ENCODE measurements at places on chromosomes 11 and 22.

DNA sequence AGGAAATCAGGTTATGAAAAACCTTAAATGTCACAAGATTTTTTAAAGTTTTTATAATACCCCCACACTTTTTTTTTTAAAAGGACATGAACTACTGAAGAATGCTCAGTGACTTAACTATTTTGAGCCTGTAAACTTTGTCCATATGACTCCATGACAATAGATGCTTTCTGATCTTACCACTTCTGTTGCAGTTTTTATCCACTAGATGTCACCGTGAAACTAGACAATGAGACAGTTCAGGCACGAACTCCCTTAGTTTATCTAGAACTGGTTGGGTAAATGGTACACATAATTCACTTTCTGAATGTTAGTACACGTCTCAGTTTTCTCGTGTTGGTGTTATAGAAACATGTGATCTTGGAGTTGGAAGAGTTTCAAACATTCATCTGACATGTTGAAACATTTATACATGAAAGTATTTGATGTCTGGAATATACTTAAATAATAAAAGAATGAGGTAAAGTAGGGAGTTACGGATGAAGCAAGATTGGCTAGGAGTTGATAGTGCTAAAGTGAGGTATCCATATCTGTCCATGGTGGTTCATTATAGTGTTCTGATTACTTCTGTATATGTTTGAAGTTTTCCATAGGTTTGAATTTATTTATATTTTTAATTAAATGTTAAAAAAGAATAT lies 8.1 kb downstream of the CCDC15 start:
- peak; percentile 80 for DNase-seq

DNA sequence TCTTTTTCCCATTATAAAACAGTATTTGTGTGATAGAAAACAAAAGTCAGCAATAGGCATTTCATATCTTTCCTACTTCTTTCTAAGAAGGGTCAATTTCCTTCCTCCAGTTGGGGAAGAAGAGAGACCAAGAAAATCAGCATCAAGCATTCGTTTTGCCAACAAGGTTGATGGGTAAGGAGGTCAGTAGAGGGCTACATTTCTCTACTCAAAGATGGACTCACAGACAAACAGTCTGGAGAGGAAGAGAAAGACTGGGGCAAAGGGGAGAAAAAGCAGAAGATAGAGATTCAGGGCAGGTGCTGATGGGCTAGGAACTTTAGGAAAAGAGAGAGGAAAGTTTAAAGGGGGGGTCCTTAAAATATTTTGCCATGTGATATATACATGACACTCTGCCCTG lies 8.6 kb upstream of the MTNR1B start:
- no peak for DNase-seq

GRCh38 chr11:106021181-106021966 lies 666 bp downstream of the MSANTD4 start:
- no peak for DNase-seq

DNA sequence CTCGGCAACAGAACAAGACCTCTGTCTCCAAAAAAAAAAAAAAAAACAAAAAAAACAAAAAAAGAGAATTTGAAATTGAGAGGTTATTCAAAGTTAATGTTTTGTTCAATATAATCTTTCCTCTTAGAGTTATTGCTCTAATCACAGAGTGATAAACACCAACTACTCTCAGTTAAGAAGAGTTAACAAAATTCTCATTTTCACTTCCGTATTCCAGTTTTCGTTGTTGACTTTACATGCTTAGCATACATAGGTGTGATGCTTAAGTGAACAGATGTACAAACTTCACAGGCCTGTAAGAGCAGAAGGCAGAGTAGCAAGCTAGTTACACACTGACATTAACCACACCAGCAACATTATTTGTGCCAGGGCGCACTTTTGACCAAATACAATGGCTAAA lies 12.3 kb downstream of the EIF4ENIF1 start:
- no peak for DNase-seq

GRCh38 chr22:36946421-36947158 lies 33.2 kb downstream of the CSF2RB start:
- DNase-seq: no peak

- DNase-seq: peak; percentile 61
Measured at GRCh38 chr11:114036147-114036811, 23.2 kb upstream of the ZBTB16 start.

- DNase-seq: no peak
Measured at GRCh38 chr22:40504285-40505249, 132.0 kb downstream of the MRTFA start.

DNA sequence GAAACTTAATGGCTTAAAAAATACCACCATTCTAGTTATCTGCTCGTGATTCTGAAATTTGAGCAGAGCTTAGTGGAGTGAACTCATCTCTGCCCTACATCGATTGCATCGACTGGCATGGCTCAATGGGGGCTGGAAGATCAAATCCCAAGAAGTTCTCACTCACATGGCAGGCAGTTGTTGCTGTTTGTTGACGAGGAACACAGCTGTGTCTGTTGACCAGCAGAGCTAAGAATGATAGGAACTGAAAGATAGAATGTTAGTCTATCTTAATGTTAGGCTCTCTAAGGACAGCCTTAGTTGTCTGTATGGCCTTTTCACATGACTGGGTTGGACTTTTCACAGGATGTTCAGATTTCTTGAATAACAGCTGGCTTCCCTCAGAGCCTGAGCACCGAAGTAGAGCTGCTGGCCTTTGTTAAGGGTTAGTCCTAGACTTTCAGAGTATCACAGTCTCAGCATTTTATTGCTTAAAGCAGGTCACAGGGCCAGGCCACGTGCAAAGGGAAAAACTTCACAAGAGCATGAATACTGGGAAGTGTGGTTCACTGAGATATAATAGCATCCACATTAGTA lies 31.6 kb upstream of the IZUMO1R start:
- no peak for DNase-seq

- DNase-seq: no peak
Measured at GRCh38 chr11:121575250-121575962, 122.6 kb upstream of the SORL1-AS1 start.

GRCh38 chr11:12260731-12261521 lies 116.4 kb upstream of the PARVA start:
- DNase-seq: no peak

DNA sequence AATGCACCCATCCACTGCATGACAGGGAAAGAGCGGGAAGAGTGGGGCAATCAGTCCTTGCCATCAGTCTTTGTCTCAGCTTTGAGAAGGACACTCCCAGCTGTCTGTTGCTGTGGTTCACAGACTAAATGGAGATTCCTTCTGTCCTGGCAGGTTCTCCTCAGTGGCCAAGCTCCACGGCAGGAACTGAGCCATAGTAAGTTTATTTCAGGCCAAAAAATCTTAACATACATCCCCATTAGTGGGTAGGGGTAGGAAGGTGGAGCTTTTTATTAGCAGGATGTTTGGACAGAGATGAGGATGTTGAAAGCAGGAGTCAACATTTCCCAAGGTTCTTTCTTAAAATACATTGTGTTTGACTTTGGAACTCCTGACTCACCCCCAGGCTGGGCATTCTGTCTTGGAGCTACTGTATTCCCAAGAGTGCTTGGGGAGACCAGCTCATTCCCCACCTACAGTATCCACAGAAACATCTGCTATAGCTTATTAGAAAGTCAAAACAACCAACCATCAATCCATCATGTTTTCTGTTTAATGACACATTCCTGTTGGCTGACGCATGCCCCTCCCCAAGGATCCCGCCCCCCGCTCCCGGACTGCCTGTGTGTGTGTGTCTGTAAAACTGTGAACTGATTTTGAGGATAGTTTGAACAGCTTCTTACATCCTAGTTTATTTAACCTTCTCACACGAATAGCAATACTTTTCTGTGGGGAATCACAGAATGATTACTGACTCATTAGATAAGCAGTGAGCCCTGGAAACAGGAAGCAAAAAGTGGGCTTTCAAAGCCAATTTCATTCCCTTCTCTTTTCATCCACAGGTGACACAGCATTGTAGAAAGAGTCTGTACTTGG lies 109.5 kb downstream of the CCDC81 start:
- no peak for DNase-seq

- DNase-seq: no peak
Measured at GRCh38 chr11:10927538-10927937, 69.7 kb upstream of the ZBED5 start.

DNA sequence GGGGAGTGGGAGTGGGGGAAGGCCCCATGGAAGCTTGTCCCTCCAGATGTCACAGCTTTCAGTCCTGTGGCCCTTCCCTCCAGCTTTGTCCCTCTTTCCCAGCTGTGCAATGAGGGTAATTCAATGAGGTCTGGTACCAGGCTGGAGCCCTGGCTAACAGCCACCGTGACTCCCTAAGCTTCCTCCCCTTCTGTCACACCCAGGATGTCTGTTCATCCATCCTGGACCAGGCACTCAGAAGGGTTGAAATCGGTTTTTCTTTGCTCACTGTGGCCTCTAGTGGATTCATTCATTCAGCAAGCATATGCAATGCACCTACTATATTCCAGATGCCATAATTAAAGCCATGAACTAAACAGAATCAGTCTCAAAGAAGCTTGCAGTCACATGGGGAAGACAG lies 38.7 kb downstream of the SYT13 start:
- DNase-seq: no peak

- DNase-seq: peak; percentile 51
Measured at GRCh38 chr22:36358533-36359469, 29.0 kb downstream of the MYH9 start.

GRCh38 chr22:22666307-22667091 lies 22.1 kb downstream of the GGTLC2 start:
- DNase-seq: peak; percentile 24

DNA sequence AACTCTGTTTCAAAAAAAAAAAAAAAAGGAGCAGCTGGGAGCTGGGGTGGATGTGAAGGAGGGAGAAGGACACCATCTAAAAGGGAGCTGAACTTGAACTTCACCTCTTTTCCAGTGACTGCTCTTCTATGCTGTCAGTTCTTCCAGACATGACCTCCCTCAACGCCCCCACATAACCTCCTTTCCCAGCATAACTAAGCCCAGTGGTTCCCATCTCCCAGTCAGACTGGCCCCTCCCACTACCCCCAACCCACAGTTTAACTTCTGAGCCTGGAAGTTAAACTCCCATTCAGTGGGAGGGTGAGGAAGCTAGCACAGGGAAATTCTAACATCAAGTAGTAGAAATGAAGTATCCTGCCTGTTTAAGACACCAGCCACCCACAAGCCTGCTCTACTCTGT lies 1.8 kb downstream of the ARHGAP1 start:
- no peak for DNase-seq

DNA sequence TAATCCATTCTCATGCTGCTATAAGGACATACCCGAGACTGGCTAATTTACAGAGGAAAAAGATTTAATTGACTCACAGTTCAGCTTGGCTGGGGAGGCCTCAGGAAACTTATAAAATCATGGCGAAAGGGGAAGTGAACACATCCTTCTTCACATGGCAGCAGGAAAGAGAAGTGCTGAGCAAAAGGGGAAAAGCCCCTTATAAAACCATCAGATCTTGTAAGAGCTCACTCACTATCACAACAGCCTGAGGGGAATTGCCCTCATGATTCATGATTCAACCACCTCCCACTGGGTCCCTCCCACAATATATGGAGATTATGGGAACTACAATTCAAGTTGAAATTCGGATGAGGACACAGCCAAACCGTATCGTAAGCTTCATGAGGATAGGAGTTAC lies 3.8 kb upstream of the CYB5R2 start:
- DNase-seq: no peak

DNA sequence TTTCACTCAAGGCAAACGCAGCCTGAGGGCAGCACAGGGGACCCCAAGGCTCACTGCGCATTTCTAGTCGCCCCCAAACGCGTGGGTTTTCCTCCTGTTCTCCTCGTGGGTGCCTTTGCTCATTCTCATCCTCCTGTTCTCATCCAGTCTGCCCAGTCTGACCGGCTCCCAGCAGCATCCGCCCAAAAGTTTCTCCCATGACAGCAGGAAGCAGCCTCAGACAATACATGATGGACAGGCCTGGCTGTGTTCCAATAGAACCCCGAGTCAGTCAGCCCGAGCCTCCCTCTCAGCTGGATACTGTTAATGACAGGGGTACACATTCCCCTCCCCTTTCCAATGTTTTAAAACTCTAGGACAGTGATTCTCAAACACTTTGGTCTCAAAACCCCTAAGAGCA lies 22.5 kb upstream of the KRTAP5-7 start:
- no peak for DNase-seq

DNA sequence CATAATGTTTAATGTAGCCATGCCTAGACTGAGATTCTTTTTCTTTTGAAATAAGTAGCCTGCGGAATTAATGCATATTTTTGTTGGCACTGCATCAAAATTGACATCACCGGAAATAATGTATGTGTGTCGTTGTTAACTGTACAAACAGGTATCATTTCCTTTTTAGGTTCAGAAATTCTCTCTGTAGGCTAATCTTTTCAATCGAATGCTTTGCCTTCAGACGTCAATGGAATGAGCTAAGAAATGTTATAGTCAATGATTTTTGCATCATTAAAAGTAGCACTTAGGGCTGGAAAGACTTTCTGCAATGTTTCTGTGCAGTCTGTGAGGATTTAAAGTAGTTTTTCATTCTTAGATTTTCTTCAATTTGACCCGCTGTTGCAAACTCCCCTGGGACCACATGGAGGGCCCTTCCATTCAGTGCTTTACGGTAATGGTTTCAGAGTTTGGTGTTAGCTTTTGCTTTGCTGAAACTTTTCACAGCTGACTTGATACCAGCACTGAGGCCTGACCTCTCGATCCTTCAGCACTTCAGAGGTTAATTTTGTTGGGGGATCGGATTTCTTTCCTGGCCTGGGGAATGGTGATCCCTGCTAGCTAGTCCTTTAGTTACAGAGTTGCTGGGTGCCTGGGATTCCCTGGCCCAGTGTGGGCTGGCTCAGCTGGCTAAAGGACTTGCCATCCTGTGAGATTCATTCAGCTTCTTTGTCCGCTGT lies 137.8 kb downstream of the DBX1 start:
- DNase-seq: no peak

DNA sequence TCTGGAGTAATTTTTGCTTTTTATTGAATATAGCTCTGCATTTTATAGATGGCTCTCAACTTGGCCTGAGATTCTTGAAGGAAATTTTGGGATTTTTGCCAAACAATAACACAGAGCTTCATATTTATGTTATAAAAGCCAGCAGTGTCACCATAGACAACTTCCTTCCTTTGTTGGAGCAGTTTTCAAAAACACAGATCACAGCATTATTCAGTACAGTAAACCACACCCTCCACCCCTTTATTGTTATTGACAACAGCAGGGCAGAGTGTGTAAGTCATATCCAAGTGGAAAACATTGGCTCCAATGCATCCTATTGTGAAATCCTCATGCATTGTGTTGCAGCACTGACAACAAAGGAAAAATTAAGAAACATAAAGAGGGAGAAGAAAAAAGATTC lies 62.6 kb upstream of the PRSS23 start:
- no peak for DNase-seq

GRCh38 chr22:49856343-49856742 lies 2.7 kb downstream of the ZBED4 start:
- no peak for DNase-seq

- DNase-seq: peak; percentile 73
Measured at GRCh38 chr11:2376751-2377451, at the start of gene CD81. Gene CD81, plus strand, starts transcription at chr11:2377310. Its CDS starts 240 bp downstream, at chr11:2377550.
